ENCODE measurements at places on chromosomes 12 and 14. TPM values are rescaled to one million over a fixed set of nuclear protein-coding genes. Genes with fewer than 3 reads are reported as not detected.

Gene RNASE7
- not detected for polyA plus RNA-seq

Gene DHRS2
- 1.1 TPM for polyA plus RNA-seq

Gene ZNF664
- polyA plus RNA-seq, result 169 TPM

Gene TMEM63C
- polyA plus RNA-seq, result 0.88 TPM

Gene KCNH5
- 0.11 TPM for polyA plus RNA-seq

Gene FGF6
- polyA plus RNA-seq, result not detected

Gene GZMB
- polyA plus RNA-seq, result 1.3 TPM

Gene ACRBP
- polyA plus RNA-seq, result 8.2 TPM

Gene PTGES3
- polyA plus RNA-seq, result 292 TPM

Gene KRT7
- polyA plus RNA-seq, result 15.2 TPM

Gene KRT74
- polyA plus RNA-seq, result not detected

Gene B4GALNT3
- 5.0 TPM for polyA plus RNA-seq

DNA sequence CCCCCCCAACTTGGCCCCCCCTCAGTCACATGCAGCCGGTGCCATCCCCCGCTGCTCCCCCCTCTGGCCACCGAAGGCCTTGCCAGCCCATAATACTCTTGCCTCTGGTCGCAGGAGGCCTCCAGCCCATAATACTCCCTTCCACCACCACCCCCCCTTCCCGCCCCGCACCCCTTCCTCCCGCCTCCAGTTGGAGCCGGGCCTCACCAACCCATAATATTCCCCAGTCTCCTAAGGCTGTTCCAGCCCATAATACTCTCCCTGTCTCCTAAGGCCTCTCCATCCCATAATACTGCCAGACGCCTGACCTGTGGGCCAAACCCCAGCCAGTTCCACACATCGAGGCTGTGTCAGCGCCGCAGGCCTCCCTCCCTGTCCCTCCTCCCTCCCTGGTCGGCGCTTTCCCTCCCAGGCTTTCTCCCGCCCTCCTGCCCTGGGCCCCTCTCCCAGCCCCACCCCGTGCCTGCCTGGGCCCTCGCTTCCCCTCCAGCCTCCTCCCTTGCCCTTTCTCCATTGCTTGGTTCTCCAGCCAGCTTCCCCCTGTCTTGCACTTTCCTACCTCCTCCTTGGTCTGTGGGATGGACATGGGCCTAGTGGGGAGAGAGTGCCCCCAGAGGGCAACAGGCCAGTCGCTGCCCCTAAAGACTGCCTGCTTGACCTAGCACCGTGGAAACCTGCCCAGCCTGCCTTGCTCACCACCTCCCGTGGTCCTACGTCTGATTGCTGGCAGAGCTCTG, 6.8 kb upstream of the CHD4 start:
- DNase-seq, result peak; percentile 94

DNA sequence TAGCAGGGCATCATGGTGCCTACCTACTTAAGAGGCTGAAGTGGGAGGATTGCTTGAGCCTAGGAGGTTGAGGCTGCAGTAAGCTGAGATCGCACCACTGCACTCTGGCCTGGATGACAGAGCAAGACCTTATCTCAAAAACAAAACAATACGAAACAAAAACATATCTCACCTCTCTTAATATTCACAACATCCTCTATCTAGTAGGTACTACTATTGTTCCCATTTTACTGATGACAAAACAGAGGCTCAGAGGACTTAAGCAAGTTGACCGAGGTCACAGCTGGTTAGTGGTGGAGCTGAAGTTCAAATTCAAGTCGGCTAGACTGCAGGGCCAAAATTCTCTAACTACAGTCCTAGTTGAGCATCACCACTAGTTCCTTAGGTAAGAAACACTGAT, 172.3 kb upstream of the EEA1 start:
- no peak for DNase-seq

GRCh38 chr12:7434670-7435069, 9.3 kb downstream of the CD163L1 start:
- DNase-seq, result no peak

DNA sequence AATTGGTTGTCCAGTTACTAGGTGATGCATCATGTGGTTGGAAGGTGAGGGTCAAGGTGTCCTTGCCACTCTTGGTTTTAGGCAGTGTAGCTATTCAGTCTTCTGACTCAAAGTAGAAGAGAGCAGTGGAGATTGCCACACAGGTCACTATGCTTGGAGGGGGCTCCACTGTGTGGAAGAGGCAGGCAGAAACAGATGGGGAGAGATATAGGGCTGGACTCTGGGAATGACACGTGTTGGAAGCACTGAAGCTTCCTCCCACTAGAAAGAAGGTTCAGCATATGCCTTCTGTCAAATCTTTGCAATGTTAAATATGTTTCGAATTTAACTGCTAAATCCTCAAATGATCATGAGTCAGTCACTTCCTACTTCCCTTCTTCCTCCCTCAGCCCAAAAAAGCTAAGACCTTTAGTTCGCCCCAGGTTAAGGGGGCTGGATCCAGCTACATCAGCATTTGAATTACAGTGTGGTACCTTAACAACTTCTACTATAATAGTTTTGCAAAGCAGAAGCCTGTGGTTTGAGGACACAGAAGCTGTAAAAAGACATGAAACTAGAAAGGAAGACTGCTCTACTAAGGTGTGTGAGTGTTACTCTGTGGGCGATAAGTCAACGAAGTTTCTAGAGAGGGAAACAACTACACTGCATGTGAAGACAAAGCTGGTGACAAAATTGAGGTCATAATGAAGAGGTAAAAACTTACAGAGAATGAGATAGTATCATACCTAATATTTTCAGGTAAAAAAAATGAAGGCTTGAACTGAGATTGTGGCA, 228.0 kb downstream of the NELL2 start:
- no peak for DNase-seq

DNA sequence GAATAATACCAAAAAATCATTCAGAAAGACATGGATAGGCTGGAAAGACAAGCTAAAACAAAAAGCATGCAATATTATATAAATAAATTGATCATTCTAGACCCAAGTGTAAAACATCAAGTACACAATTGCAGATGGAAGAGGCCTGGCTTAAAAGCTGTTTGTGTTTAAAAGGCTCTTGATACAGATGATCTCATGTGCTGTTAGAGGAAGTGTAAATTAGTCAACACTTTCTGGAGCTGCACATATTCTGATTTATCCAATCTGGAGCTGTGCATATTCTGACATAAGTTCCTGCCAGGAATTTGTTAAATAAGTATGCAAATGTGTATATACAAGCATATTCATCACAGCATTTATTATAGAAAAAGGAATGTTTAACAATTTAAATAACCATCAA, 273.1 kb downstream of the RPS29 start:
- DNase-seq, result no peak

GRCh38 chr12:30145684-30146032, 361.9 kb upstream of the TMTC1 start:
- no peak for DNase-seq

- DNase-seq, result no peak
Measured at GRCh38 chr12:104057771-104058197, 6.5 kb upstream of the HCFC2 start.

- DNase-seq, result no peak
Measured at GRCh38 chr14:89435492-89435891, 18.5 kb upstream of the FOXN3 start.

DNA sequence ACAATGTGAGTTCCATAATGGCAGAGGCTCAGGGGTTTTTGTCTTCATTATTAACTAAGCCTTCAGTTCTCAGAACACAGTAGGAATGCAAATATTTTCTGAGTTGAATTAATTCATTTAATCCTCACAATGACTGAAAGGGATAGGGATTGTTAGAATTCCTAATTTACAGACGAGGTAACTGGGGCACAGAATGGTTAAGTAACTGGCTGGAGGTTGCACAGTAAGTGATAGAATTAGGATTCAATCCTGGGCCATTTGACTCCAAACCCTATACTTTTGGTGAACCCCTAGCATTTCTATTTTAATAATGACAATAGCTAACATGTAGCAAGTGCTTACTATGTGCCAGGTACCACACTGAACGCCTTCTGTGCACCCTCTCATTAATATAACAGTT, 163.1 kb downstream of the PPM1H start:
- no peak for DNase-seq

- no peak for DNase-seq
Measured at GRCh38 chr14:61555056-61555838, 140.1 kb upstream of the HIF1A start.

DNA sequence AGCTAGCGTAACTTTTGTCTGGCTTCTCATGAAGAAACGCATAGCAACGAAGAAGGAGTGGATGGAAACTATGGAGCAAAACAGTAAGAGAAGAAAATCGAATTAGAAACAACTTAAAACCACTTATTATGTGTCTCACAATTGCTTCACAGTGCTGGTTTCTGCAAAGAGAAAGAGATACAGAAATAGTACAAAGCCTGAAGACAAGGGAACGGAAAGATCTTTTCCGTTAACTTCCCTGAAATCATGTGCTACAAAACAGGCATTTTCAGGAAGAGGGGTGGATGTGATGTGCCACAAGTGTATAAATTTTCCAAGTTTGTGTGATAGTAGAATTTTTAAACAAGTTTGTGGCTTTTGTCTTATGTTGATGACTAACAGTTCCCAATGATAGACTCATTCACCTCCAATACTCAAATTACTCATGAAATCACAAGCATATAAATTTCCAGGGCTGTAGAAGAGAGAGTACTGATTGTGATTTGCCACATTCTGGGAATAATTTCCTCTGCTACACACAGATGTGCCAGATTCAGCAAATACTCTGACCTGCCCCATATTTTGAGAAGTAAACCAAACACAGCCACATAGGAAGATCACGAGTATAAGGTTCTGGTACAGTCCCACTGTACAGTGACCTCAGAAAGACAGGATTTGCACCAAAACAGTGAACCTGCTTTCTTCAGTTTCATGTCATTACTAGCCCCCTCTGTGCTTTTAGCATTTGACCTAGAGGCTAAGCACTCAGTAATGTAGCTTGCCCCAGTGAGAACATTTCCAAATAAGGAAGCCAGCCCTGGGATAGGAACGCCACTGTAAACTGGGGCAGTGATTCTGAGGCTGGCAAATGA, 41.4 kb upstream of the PPFIA2 start:
- DNase-seq, result no peak

DNA sequence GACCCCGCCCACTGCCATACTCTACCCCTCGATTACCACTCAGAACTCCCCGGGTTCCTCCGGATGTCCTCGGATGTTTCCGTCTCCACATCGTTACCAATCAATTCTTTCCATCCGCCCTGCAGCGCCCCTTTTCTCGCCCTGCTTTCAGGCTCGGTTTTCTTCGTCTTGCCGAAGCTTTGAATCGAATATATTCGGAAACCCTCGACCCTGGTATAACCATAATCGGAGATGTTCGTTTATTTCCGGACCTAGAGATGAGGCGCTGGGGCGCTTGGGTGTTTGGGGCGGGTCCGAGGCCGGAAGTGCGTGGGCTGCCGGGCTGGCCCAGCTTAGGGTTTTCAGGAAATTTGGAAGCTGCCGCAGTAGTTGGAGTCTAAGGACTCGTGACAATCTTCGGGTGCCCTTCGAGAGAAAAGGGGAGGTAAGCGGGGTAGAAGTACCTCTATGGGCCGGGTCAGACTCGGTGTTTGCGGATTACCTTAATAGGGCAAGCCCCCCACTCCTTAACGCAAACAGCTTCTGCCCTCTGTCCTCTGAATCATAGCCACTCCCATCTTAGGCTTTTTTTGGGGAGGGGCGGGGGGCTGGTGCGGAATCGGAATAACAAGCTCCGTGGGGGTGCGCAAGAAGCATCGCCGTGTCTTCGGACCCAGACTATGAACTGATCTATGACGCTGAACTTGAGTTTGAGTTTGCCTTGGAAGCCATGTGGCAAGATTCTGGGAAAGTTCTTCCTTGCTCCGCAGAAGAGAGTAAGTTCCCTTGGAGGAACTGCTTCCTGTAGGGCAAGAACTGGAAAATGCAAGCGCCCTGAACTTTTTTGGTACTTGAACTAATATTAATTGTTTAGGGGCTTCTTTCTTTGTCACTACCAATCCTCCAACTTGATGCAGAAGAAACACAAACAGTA, at the start of gene C14orf119:
C14orf119 (plus strand) TSS at position 310 of the 913 bp plus-strand sequence. CDS start 2,154 bp downstream, outside the sequence.
- DNase-seq, result peak; percentile 99
